ENCODE measurements at places on chromosomes 2 and 18. TPM values are rescaled to one million over a fixed set of nuclear protein-coding genes. Genes with fewer than 3 reads are reported as not detected.

DNA sequence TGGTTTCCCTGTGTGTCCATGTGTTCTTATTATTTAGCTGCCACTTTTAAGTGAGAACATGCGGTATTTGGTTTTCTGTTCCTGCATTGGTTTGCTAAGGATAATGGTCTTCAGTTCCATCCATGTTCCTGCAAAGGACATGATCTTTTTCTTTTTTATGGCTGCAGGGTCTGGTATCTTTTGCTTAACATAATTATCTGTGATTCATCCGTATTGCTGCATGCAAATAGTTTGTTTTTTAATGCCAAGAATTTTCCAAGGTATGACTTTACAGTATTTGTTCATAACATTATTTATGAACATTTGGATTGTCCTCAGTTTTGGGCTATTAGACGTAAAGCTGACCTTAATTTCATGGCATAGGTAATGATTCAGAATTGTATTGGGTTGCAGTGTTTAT, 17.8 kb downstream of the GIGYF2 start:
- no peak for DNase-seq

- no peak for DNase-seq
These were observed 94.7 kb downstream of the DOK6 start for GRCh38 chr18:69495338-69495737.

GRCh38 chr2:112666761-112667122, 21.0 kb downstream of the SLC20A1 start:
- DNase-seq, result no peak

DNA sequence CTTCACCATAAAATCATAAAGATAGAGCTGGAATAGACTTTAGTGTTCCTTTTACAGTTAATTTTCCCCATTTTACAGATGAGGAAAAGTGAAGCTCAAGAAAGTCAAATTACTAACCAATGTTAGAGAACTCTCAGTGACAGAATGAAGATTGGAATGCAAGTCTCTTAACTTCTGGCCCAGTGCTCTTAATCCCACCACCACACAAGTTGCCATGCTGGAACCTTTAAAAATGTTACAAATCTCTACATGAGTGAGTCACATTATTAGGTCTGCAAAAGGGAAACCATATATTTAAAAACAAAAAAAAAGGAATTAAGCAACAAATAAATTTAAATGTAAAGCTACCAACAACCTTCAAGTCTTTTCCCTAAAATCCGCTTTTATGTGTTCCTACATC, 3.5 kb downstream of the NCKAP1 start:
- DNase-seq, result no peak

Gene GAL3ST2
- 0.21 TPM for polyA plus RNA-seq

Measured in muscle of arm (tissue), 14 donors.